ENCODE measurements at places on chromosomes 7 and 10.

DNA sequence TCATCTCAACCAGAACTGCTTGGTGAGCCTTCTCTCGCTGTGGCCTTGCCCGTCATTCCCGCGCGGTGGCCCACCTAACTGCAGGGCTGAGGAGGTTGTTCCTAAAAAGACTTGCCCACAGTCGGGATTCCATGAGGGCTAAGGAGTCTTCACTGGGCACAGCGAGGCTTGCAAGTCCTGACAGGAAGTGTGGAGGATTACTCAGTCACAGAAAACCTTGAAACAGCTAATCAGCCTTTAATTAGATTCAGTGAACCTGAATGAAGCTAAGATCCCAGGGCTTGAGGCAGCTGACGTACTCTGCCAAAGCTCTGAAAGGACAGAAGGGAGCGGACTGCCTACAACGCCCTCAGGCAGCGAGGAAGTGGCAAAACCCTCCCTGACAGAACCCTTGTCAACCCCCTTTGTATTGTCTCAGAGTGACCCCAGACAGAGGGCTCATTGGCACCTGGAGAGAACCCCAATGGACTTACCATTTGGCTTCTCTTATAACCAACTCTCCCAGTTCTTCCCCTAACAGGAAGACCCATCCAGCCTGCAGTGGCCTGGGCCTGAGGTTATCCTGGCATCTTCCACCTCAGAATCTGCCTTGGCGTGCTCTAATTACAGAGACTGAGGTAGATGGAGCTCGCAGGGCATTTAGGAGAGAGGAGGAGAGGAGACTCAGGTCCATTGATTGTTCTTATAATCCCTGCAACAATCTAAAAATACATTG, 2.5 kb upstream of the LAMB4 start:
- DNase-seq = no peak

- no peak for DNase-seq
Observed at GRCh38 chr7:113730309-113730955, 188.4 kb downstream of the PPP1R3A start.

- no peak for DNase-seq
Observed at GRCh38 chr10:27506280-27506679, 2.2 kb downstream of the RAB18 start.

- no peak for DNase-seq
Observed at GRCh38 chr10:4488904-4489303, 337.1 kb upstream of the AKR1E2 start.

Measured in GM12891 (cell line).